ENCODE measurements at places on chromosomes 16 and 17.

DNA sequence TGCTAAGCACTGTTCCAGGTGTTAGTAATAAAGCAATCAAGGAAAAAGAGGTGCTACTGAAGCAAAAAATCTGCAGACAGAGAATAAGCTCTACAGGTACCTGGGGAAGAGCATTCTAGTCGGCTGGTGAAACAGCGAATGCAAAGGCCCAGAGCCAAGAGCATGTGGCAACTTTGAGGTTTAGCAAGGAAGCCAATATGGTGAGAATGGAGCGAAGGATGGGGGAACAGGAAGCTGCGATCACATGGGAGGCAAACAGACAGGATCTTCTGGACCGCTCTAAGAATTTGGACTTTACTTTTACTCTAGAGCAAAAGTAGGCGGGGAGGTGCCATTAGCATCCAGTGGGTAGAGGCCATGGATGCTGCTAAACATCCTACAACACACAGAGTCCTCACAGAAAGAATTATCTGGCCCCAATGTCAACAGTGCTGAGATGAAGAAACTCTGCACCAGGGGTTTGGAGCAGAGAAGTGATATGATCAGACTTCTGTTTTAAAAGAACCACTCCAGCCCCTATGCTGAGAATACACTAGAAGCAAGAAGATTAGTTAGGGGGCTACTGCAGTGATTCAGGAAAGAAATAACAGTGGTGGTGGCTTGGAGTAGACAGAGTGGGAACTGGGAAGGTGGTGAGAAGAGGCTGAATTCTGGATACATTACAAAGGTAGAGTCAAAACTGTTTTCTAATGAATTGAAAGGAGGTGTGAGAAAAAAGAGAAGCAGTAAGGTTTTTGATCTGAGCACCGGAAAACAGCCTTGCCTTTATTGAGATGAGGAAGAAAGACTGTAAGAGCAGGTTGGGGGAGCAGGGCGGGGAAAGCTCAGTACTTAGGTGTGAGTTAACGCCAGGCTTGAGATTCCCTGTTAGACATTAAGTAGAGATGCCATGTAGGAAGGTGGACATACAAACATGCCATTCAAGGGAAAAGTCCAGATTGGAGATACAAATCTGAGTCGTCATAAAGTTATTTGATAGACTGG is 11.0 kb downstream of the EFTUD2 start:
- DNase-seq: no peak

GRCh38 chr17:4146641-4147040 is 3.6 kb downstream of the CYB5D2 start:
- DNase-seq: no peak

DNA sequence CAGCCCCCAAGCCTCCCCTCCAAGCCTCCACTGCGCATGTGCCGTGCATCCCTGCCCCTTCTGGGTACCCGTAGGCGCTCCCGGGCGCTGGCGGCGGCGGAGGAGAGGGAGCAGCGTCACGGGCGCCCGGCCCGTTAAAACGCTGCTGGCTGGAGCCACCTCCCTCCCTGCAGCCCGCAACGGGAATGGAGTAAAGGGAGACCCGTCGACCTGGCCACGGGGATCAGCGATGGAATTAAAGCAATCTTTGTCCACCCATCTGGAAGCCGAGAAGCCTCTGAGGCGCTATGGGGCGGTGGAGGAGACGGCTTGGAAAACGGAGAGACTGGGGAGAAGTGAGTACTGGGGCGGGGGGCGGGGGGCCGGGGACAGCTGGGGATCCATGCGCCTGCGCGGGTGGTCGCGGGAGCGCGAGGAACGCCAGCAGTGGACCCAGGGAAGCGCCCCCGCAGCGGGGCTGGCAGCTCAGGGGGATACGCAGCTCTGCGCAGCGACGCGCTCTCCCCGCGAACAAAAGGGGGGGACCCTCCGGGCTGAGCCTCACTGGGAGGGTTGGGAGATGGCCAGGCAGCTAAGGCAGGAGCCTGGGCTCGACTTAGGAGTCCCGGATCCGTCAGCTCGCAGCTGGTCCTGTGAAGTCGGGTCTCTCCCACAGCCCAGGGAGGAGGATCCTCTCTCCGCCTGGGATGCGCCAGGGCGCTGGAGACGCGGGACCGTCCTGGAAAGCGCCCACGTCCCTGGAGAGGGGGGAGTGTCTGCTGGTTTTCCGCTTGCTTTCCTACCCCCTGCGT is at the start of gene BMERB1:
Gene BMERB1 (plus strand): TSS at position 164 of the 791 bp plus-strand sequence. CDS start 66 bp downstream, at position 230.
- DNase-seq: peak; percentile 55

DNA sequence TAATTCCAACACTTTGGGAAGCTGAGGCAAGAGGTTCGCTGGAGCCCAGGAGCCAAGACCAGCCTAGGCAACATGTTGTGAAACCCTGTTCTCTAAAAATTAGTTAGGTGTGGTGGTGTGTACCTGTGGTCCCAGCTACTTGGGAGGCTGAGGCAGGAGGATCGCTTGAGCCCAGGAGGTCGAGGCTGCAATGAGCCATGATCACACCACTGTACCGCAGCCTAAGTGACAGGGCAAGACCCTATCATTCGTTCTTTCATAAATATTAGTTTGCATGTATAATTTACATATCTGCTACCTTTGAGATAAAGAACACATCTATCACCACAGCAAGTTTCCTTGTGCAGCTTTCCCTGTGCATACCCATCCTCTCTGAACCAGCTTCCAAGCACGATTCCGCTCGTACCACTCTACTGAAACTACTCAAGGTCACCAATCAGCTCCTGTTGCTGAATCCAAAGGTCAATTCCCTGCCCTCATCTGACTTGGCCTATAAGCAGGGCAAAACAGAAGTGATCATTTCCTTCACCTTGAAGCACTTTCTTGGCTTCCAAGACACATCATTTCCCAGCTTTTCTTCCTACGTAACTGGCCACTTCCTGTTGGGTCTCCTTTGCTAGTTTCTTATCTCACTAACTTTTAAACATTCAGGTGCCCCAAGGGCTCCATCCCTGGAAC is 49.1 kb downstream of the GRB2 start:
- DNase-seq: no peak

DNA sequence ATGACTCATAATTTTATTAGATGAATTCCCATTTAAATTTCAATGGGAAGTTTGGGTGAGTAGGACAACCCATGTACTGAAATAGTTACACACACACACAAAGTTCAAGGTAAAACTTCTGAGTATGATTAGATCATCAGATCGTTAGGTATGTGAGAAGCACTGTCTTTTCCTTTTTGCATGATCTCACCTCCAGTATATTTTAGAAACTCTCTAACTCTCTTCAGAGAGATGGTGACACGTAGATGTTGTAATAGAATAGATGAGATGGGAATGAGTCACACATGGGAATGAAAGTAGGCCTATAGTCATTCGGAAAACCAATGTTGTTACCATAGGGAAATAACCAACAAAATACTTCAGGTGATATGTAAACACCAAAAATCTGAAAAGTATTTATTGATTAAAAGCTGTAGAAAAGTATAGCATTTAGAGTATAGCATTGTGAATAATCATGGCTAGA is 22.2 kb downstream of the KRT23 start:
- DNase-seq: no peak

Measured in T1000 (cell line).